ENCODE measurements at places on chromosomes 5 and 9.

DNA sequence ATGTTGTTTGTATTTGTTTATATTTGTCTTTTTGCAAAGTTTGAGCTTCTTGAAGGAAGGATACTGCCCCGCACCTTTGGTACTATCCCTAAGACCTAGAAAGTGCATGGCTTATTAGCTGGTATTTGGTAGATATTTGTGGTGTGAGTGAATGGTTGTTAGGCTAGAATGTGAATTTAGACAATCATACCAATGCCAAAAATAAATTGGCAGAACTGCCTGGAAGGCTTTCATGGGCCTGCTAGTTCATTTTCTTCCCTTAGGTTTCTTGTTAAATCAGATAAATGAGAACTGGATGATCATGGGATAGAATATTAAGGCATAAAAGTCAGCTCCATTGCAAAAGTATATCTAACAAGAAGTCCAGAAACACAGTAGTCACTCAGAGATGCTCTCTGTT lies 147.5 kb upstream of the TSLP start:
- no peak for DNase-seq

DNA sequence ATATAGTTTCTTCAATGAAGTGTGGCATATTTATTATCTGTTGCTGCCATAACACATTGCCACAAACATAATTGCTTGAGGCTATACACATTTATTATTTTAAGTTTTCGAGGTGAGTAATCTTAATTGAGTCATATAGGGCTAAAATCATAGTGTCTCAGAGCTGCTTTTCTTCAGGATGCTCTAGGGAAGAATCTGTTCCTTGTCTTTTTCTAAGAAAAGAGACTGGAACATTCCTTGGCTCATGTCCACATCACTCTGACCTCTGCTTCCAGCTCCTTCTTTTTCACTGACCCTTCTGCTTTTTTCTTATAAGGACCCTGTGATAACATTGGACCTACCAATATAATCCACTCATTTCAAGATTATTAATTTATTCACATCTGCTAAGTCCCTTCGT lies 632.4 kb upstream of the TYRP1 start:
- DNase-seq, result no peak

GRCh38 chr5:89283728-89284493 lies 400.9 kb upstream of the MEF2C start:
- no peak for DNase-seq

- no peak for DNase-seq
Measured at GRCh38 chr5:8458038-8458383, 589.1 kb downstream of the MTRR start.

DNA sequence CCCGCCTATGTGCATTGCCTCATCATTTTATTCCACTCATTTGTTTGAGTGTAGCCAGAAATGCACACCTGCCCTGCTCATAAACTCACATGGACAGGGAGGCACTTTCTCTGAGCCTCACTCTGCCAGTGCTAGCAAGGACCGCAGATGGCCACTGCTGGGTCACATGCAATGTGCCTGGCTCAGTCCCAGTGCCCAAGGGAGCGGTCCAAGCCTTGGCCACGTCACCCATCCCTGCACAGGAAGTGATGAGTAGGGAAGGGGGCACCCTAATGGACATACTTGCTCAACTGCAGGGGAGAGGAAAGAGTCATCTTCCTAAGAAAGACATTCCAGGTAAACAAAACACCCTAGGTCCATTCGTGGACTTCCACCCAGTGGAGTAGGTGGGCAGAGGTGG lies 630.9 kb downstream of the IRX1 start:
- DNase-seq, result no peak

- no peak for DNase-seq
Measured at GRCh38 chr5:17912794-17913193, 278.5 kb downstream of the TAF11L14 start.

GRCh38 chr5:83482961-83483360 lies 11.4 kb downstream of the VCAN start:
- no peak for DNase-seq

GRCh38 chr5:24633715-24634325 lies 11.0 kb downstream of the CDH10 start:
- no peak for DNase-seq

GRCh38 chr9:99274495-99274894 lies 52.4 kb downstream of the SEC61B start:
- DNase-seq, result no peak

DNA sequence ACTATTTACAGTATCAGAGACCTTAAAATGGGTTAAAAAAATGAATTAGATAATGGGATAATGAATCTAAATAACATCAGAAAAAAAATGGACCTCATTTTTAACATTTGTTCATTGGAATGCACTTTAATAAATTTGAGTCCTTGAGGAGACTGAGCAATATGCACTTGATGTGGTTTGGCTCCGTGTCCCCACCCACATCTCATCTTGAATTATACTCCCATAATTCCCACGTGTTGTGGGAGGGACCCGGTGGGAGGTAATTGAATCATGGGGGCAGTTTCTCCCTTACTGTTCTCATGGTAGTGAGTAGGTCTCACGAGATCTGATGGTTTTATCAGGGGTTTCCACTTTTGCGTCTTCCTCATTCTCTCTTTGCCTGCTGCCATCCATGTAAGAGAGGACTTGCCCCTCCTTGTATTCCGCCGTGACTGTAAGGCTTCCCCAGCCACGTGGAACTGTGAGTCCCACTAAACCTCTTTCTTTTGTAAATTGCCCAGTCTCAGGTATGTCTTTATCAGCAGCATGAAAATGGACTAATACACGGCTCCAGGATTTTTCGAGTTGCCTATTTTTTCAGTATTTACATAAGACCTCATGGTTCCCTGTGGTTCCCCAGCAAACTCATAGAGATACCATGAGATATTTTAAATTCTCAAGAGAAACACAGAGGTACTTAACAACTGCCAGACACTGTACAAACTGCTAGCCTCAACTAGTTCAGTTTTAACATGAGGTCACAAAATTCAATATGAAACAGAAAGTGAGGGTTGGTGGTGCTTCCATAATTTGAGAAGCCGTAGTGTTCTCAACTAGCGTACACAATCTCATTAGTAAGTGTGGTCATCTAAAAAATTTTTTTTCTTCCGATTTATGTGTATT lies 128.3 kb downstream of the TLE1 start:
- DNase-seq, result no peak

DNA sequence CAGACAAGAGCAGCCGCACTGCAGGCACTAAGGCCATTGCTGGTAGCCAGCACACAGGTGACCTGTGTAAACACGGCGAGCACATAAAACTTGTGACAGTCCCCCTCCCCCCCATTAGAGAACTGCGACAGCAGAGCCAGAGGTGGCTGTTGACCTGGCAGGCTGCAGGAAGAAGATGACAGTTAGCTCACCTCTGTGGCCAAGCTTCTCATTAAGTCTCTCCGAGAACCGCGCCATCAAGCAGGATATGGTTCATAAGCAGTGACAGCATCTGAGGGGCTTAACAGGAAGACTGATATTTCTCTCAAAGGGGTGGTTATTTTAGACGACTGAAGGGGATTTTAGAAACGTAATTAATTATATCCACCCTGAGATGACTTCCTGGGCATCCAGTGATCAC lies 5.2 kb downstream of the SURF4 start:
- peak; percentile 32 for DNase-seq

GRCh38 chr5:72555871-72556270 lies 48.7 kb upstream of the ZNF366 start:
- DNase-seq, result no peak

- no peak for DNase-seq
Measured at GRCh38 chr5:161850491-161850890, 2.6 kb downstream of the GABRA1 start.

- no peak for DNase-seq
Measured at GRCh38 chr9:84239343-84239742, 101.2 kb downstream of the SLC28A3 start.

- DNase-seq, result no peak
Measured at GRCh38 chr9:38194870-38195269, 125.8 kb upstream of the SHB start.

DNA sequence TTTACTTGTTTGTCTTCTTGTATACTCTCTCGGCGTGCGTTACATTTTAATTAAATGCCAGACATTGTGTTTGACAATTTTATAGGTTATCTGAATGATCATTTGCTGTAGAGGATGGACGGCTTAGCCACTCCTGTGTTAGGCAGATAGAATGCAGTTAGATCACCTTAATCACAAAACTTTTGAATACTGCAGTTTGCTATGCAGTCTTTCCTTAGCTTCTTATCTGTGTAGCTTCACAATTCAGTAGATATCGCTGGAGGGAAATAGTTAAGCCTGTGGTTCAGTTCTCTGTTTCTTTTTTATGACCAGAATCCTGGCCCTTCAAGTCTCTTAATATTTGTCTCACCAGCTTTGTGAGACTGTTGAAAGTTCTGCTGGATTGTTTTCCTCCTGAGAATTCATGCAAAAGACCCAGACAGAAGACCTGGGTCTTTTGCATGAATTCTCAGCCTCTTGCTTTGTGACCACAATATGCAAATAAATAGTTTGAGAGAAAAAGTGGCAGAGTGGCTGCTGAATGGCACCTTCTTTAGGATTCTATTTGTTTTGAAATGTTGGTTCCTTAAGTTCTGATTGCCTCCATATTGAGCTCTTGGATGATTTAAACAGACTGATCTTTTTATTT lies 40.2 kb downstream of the RASA1 start:
- no peak for DNase-seq

- DNase-seq, result no peak
Measured at GRCh38 chr5:7663808-7664207, 187.1 kb downstream of the CFAP90 start.

DNA sequence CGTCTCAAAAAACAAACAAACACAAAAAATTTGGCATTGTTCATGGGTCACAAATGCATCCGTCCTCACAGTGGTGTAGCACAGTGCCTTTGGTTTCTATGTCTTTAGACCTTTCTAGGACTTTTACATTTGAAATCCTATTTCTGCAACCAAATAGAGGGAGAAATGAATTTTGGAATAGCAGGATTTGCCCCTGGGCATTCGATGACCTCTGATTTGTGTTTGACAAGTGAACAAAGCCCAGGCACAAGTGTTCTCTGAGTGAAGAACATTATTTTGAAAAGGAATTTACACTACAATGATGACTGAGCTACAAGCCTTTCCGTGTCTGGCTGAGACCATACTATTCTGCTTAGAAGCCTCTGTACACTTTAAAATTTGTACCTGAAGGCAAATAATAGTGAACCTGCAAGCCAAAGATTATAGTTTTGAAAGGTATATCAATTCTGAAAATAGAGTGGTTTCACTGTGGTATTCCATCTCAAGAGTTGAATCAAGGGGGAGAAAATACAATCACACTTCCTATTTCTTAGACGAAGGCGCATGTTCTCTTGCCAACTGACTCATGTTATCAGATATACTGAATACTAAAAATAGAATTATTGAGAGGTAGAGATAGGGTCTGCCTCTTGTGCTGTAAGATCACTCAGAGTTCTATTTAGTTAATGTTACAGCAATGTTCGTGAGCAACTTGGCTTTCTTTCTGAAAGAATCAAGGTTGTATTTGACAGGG lies 297.6 kb downstream of the KDM4C start:
- DNase-seq, result no peak

DNA sequence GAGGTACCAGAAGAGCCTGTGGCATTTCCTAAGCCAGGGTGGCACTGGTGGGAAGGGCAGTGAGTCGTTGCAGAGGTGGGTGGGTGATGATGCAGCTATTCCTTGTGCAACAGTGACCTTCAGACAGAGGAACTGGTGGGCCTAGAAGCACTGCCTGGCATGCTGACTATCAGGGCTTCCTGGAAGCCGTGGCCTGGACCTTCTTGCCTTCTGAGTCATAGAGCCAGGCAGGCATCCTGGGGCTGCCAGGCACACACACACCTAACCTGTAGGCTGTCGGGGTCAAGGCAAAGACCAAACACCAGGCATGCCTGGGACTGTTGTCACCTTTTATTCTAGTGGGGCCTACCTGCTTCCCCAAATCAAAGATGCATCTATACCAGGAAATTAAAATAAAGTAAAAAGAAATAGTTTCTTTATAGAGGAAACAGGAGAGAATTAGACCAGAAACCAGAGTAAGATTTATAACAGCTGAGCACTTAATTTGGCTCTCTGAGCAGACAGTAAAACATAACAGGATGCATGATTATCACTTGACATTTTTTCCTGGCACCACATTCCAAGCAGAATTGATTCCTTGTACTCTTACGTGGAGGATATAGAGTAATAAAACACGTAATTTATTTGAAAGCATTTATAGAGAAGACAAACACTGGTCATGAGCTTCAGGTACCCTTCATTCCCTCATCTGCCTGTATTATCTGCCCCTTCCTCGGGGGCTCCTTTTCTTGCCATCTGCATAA lies 25.1 kb downstream of the NANS start:
- no peak for DNase-seq

DNA sequence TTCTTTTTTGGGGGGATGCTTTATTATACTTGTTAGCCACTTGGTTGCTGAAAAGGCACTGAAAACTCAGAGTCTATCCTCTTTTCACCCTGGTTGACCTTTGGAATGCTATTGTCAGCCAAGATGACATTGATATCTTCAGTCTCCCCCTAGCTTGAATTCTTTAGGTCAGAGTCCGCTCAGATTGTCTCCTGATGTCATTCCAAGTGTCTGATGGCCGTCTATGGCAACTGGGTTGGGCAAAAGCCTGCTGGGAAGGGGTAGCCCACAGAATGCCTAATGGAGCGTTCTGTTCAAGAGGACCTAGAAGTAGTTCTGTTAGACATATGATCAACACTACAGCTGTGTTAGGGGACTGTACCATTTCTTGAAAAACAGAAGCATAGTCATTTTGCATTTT lies 9.7 kb upstream of the MEF2C start:
- no peak for DNase-seq

DNA sequence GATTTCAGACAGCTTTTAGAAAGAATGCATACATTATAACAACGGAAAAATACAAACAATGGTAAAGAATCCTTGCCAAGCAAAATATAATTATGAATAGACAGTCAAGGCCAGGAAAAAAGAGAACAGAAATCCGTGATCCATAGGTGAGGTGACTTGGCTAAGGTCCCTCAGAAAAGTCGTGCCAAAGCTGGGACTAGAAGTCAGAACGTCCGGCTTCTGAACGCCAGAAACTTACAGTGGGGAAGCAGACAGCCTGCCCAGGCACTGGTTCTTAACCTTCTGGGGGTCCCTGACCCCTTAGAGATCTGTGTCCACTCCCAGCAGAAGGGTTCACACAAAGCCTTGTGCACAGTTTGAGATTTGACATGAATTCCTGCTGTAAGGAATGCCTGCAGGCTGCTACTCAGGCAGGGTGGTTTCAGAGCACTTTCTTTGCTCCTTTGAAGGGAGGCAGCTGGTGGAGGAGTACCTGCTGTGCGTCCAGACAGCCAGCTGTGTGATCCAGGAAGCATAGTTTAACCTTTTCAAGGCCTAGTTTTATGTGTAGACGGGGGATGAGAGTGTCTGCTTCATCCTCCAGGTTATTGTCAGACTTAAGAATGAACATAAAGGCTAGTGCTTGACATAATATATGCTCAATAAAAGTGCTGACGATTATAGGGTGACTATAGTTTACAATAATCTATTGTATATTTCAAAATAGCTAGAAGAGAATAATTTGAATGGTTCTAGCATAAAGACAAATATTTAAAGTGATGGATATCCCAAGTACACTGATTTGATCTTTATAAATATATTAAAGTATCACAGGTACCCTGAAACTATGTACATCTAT lies 852 bp downstream of the ARHGEF37 start:
- no peak for DNase-seq

Measured in T follicular helper cell (primary cell).